ENCODE measurements at places on chromosomes 11 and 22.

GRCh38 chr11:125166764-125167291 is 2.3 kb downstream of the PKNOX2 start:
- no peak for DNase-seq

DNA sequence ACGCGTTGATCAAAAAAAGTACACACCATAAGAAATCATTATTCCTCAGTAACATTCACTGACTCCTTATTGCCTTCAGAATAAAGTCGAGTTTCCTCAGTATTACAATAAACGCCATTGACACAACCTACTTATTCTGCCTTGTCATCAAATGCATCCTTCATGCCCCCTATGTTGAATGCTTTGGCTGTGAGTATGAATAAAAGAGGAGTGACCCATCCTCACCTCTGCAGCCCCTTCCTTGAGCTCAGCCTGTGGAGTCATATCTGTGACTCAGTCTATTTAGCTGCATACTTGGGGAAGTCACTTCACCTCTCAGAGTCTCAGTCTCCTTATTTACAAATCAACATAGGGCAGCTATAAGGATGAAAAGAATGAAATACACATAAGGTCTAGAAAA is 65.1 kb downstream of the USP35 start:
- no peak for DNase-seq

DNA sequence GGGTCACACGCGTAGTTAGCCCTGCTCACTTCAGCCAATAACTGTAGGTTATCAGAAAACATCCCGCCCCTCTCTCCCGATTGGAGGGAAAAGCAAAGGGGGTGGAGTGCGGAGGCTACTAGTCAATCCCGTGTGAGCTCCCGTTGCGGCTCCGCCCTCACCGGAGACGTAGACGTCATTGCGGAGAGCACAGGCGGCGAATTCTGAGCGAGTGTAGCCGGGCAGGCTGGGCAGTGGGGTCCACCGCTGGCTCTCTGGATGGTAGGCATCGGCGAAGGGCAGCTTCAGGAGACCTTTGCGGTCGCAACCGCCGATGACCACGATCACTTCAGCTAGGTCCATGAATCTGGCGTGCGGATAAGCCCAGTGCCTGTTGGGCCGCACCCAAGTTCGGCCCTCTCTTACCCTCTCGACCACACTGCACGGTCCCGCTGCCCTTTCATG is 4.7 kb downstream of the KLHL35 start:
- DNase-seq: peak; percentile 35

DNA sequence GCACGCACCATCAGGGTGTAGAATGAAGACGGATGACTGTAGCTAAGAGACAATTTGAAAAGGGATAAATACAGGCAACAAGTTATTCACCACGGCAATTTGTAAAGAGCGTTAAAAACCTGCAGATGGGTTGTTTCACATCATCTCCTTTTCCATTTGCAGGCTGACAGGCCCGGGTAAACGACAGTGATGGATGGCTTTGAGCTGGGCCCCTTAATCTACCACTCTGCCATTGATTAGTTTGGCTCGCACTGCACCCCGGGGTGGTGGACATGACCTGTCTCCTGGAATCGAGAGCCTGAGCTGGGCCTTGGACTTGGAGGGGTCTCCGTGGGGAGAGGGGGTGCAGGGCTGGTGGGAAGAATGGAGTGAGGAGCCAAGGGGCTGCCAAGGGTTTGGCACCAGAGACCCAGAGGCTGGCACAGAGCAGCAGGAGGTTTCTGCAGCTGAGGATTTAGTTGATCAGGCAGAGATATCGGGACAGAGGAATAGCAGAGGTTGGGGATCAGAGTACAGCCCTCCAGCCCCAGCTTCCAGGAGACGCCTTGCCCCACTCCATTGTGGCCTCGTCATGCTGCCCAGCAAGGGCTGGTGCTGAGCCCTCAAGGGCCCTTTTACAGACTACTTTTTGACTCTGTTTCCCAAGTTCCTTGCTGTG is 110.6 kb upstream of the NECTIN1 start:
- DNase-seq: no peak

Measured in activated gamma-delta T cell treated with Interleukin-2 at 50 U/mL for 16 hours (primary cell).